Immature natural killer cell (primary cell): ENCODE measurements at places on chromosomes 11 and 22.

DNA sequence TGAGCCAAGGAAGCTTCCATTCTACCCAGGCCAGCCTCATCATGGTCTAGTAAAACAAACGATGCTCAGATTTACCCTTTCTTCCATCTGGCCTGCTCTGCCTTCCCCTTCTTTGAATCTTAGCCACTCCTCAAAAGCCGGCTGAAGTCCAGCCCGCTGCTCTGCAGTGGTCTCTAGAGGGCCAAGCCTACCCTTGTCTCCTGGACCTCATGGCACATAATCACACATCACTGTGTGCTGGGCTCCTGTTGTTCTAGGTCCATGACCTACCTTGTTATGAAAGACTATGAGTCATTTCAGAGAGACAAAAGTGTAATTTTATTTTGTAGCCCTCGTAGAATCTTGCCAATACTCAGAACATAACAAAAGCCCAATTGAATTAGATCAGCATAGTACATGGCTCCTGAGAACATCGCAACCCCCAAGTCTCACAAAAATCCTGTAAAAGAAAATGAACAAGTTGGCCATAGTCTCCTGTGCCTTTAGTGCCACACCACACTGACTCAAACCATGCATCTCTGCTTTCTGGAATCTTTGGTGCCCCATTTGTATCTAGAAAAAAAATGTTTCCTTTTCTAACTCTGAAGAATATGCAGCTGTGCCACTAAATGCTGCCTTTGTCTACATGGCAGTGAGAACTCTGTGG, 192.7 kb downstream of the OPCML start:
- DNase-seq: no peak

DNA sequence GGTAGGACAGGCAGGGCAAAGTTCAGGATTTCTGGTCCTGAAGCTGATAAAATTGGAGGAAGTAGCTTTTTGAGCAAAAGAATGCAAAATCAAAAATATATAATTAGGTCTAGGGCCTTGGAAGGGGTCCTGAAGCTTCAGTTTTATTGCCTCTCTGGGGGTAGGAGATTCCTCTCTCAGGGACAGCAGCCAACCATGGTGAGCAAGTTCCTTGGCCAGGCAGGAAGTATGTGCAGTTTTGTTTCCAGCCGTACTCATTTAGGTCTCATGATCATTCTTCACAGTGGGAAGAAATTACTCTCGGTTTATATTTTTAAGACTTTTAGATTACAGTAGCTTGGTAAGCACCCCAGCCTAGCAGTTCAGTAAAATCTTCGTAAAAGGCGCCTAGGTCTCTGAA, 2.9 kb upstream of the RAB38 start:
- DNase-seq: no peak

DNA sequence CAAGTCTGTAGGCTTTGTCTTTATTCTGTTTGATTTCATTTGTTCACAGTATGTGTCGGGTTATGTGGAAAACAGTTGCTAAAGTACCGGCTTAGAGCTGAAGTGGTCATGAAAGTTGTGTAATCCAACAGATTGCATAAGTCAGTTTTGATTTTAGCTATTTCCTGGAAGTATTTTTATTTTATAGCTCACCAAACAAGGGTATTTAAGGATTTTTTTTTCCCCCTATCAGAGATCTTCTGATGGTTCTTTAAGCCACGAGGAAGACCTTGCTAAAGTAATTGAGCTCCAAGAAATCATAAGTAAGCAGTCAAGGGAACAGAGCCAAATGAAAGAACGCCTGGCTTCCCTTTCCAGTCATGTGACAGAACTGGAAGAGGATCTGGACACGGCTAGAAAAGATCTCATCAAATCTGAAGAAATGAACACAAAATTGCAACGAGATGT, 55.9 kb downstream of the PPFIA1 start:
- DNase-seq: no peak

- DNase-seq: no peak
Observed at GRCh38 chr22:35632935-35633334, 15.3 kb upstream of the APOL6 start.

DNA sequence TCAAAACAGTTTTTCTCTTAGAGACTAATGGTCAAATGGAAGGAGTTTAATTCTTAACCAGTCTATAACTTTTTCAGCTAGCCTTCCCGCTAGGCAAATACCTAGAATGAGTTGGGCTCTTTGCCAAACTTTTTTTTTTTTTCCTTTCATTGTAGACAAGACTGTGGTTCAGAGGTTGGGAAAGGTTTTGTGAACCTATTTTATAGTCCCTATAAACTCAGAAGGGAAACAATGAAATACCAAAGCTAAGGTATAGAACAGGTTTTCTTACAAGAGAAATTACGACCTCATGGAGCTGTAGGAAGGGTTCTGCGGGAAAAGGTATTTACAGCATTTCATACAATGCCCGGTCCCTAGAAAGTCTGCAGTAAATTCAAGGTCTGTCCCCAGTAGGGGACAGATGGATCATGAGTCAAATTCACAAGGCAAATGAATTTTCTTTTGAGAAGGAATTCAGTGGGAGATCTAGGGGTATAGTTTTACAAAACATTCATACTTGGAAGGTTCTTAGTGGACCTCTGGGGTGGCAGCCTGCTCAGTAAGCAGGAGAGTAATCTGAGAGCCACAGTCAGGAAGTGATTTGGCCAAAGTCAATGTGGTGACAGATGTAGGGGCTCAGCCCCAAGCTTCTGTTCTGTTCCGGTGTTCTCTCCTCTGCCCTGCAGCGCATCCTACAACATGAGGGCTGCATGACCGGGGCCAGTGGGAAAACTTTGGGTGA, 146.8 kb downstream of the DBX1 start:
- no peak for DNase-seq

- DNase-seq: no peak
Observed at GRCh38 chr11:78562398-78562797, 12.3 kb downstream of the NARS2 start.

DNA sequence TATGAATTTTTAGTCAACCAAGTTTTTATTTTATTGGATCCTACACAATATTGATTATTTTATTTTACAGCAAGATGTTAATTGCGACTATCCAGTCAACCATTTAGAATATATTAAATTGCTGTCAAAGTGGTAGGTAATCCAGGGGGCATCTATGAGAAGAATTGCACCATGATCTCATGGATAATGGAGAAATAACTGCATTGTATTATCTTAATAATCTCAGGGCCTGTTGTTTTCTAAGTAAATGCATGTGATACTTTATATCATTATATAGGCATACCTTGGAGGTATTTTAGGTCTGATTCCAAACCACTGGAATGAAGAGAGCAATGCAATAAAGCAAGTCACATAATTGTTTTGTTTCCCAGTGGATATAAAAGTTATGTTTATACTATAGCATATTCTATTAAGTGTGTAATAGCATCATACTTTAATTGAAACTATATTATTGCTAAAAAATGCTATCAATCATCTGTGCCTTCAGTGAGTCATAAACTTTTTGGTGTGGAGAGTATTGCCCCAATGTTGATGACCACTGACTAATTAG, 595.4 kb upstream of the CHORDC1 start:
- DNase-seq: no peak

GRCh38 chr22:30015229-30015797, 65.0 kb upstream of the HORMAD2 start:
- no peak for DNase-seq

DNA sequence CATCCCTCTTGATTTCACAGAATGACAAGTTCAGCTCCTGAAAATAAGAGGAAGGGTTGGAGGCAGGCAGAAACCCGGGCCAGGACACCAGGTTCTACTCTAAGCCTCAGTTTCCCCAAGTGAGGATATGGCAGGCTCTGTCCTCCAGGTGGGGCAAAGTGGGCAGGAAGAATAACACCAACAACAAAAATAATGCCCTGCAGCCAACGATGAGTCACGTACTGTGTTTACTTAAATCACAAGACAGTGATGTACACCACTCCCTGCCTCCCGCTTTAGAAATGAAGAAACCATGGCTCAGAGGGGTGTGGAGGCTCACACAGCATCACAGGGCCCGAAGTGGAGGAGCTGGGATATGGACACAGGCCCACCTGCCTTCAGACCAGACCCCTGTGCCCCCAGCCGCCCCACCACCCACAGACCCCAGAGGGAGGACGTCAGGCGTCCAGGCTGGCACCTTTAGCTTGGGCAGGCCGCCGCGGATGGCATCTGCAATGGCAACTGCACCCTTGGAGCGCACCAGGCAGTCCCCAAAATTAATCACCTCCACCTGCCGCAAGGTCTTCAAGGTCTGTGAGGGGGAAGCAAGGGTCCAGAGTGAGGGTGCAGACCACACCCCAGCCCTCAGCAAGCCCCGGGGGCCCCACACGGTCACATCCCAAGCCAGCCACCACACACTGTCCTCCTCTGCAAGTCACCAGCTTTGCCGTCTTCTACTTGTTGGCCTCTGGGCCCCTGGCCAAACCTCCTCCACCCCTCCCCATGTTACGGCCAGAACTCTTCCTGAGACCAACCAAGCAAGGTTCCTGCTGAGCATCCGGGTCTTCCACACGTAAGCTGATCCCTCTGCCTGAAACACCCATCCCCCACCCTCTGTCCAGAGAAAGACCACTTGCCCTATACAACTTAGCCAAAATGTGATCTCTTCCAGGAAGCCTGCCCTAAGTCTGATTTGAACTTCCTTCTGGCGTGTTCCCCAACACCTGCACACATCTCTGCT, 15.8 kb upstream of the CHADL start:
- no peak for DNase-seq

DNA sequence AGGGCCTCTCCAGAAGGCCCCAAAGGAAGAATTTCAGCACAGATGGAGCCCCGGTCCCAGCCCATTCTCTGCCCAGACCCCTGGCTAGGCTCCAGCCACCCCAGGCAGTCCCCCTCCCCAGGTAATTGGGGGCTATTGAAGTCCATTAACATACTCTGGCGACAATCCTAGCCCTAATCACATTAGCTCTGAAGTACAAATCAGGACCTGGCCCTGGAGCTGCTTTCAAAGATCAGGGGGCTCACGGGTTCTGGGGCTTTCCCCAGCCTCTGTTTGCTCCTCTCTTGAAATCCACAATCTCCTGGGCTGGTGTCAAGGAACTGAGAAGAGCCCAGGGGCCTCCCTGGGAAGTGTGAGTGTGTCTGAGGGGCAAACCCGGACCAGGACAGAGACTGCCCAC, 22.3 kb downstream of the FGF4 start:
- DNase-seq: no peak

GRCh38 chr22:19842393-19843106, 12.1 kb downstream of the GNB1L start:
- DNase-seq: no peak

- DNase-seq: no peak
Observed at GRCh38 chr11:794766-795633, 3.1 kb downstream of the SLC25A22 start.

DNA sequence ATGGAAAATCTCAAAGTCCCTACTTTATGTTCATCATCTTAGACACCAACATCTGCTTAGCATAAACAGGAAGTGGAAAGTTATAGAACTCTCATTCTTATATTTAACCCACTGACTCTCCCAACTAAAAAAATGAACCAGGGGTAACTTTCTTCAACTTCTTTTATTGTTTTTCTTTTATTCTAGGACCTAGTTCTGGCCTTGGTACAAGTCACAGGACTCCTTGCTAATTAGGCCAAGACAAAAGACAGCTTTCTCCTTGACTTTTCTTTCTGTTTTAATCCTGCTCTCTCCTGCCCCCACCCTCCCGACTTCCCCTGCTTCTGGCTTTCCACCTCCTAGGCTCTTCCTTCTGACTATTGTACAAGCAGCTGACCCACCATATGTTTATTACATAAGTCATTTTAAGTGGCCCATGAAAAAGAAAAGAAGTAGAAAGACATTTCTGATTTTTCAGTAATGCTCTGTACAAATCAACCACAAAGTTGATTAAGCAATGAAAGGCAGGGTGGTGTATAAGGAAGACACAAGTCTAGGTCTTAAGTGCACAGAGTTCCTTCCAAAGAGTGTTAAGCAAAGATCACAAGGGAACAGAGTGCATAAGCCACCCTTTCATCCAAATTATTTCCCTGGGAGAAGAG, 18.3 kb downstream of the JAML start:
- DNase-seq: no peak

DNA sequence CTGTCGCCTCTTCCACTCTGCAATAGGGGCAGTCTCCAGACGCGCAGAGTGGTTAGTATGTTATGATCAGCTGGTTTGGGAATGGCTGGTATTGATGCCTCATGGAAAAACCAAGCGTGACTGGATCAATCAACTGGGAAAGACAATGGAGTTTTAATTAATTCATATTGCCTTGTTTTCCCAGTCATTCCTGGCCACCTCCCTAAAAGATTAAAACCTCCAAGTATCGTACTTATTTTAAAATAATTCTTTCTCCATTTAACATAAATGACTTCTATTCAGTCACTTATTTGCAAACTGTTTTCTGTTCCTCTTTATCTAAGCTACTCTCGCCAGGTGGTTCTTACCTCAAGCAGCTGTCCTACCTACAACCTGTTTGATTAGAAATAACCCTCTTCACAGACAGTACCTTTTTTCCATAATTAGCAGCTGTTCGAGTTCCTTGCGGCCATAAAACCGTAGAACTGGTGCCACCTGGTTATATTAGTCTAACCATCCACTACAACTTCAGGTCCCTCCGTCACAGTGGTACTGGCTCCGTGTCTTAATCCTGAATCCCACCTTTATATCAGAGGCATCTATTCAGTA, 898 bp downstream of the ZNF215 start:
- no peak for DNase-seq

- DNase-seq: no peak
Observed at GRCh38 chr11:64976651-64977050, 4.7 kb upstream of the MAJIN start.

GRCh38 chr11:128789497-128790150, 77.5 kb downstream of the KCNJ1 start:
- DNase-seq: no peak

- peak; percentile 3 for DNase-seq
Observed at GRCh38 chr11:77776455-77776854, 44.1 kb downstream of the RSF1 start.

DNA sequence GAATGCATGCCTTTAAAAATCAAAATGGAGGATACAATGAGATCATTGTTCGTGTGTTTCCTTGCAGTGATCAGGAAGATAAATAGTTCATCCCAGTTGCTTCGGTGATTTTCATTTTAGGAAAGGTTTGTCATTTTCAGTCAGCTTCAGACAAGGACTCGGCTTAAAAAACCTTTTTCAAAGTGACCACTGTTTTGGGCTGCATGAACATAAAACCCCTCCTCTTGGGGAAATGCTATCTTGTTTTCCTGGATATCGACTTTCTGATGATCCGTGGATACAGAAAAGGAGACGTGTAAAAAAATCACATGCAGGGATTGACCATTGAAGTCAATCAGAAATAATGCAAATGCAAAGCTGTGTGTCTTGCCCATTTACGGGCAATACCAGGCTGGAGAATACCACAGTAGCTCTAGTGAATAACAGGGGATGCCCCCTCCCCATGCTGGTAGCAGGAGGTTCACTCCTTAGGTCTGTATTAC, 146.8 kb downstream of the MAML2 start:
- no peak for DNase-seq
